ENCODE measurements at places on chromosomes 4 and X.

DNA sequence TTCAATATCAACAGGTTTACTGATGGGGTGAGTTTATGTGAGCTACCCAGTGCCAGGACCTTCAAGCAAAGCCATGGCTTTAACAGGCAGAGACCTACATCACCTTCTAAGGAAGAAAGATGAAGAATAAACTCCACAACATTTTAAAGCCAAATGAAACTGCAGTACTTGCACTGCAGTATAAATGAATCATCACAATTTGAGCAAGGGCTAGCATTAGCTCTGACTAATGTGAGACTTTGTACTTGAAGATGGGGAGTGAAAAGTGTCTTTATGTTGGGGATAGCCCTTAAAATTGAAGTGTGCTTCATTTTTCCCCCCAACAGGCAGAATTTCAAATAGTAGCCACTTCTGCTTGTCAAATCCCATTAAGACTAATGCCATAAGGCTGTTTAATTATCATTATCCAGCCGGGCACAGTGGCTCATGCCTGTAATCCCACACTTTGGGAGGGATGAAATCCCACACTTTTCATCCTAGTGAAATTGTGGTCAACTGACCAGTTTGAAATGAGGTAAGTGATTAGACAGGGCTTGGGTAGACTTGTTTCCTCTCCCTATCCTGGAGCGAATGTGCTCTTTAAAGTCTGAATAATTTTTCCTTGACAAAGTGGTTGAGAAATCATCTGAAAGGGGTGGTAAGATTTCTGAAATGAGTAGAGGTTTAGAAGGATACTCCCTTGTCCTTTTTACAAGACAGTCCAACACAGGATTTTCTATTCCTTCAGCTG is 27.2 kb upstream of the GPR34 start:
- DNase-seq = no peak

GRCh38 chr4:76544725-76545124 is 109.7 kb downstream of the SHROOM3 start:
- DNase-seq = no peak

DNA sequence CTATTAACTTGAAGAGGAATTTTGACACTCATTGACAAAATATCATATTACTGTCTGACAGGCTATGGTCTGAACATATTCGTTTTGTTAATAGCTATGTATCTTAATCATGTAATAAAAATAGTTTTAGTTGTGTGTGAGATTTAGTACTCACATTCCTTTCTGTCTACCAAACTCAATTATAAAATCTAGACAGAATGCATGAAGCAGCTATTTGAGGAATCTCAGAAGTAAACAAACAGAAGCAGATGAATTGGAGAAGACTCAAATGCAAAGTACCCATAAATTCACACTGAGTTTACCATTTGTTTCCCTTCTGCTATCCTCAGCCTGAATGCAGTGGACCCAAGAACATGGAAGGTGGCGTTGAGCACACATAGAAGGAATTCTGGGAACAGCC is 841.6 kb upstream of the AADAT start:
- no peak for DNase-seq

GRCh38 chrX:77528034-77528433 is 80.8 kb downstream of the FGF16 start:
- DNase-seq = no peak

GRCh38 chr4:94332983-94333590 is 9.5 kb downstream of the HPGDS start:
- DNase-seq = no peak

GRCh38 chrX:69234624-69235023 is 69.4 kb upstream of the PJA1 start:
- no peak for DNase-seq

GRCh38 chr4:110678517-110679227 is 55.8 kb upstream of the PITX2 start:
- no peak for DNase-seq

GRCh38 chr4:110967936-110968335 is 345.1 kb upstream of the PITX2 start:
- no peak for DNase-seq

GRCh38 chr4:148068065-148068911 is 336.4 kb downstream of the ARHGAP10 start:
- no peak for DNase-seq

- DNase-seq = no peak
These were observed 43.8 kb upstream of the HPSE start for GRCh38 chr4:83378419-83378818.

DNA sequence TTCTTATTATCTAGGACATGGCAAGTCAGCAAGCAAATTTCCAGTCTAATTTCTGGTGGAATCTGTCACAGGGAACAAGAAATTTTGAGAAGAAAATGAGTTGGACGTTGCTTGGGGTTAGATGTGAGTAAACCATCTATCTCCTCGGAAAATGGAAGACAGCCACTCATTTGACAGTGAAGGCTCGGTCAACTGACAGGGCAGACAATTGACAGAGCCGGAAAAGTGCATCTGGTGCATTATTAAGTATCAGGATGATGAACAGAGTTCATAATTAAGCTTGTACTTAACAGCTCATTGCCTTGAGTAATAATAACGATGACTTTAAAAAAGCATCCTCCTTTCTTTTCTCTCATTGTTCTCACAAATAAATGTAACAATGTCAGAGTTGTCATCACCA is 168.4 kb downstream of the MAD2L1 start:
- DNase-seq = no peak

GRCh38 chr4:1091561-1091995 is 21.8 kb downstream of the RNF212 start:
- no peak for DNase-seq

DNA sequence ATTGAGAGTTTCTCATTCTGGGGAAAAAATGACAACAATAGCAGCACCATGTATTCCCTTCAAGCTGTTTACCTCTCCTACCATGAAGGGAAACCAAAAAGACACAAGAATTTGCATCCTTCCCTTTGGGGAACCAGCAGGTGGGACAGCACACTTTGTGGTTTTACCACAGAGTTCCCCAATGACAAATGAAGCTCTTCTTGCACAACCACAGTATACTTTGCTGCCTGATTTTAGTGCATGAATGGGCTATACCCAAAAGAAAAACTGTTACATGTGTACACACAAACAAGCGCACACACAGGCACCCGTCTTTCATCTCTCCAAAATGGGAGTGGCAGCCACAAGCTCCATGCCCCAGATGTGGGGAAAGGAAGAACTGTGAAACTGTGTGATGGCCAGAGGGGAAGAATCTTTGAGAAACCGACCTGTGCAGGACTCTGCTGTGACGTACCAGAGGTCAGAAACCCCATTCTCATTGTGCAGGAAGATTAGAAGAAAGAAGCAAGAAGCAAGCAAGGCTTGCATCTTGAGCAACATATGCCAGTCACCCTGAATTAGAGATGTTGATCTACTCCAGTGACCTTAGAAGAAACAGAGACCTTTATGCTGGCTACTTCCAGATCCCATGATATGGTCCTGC is 2.7 kb upstream of the MAML3 start:
- no peak for DNase-seq

GRCh38 chr4:169682372-169683047 is 62.1 kb downstream of the CLCN3 start:
- no peak for DNase-seq

GRCh38 chrX:39875834-39876628 is 221.7 kb downstream of the BCOR start:
- DNase-seq = no peak

- DNase-seq = no peak
These were observed 71.4 kb downstream of the RGS12 start for GRCh38 chr4:3364199-3364598.

- DNase-seq = no peak
These were observed 229.0 kb upstream of the GLRA2 start for GRCh38 chrX:14300376-14300775.

GRCh38 chrX:55240788-55241340 is 20.7 kb downstream of the PAGE5 start:
- DNase-seq = no peak

DNA sequence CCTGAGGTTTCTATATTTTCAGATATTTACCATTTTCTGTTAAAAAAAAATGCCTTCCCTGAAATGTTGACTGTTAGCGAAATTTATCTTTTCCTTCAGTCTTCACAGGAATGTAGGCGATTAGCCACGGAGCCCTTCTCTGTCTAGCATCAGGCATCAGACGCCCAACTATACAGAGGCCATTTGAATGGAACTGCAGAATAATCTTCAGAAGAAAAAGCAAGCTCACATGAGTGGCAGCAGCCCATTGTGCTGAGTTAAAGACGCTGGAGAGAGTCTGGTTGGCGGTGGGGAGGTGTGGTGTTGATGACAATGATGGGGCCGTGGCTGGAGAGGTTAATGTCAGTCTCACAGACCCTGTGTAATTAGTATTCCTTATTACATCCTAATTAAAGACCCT is 196.8 kb upstream of the LEF1 start:
- no peak for DNase-seq

DNA sequence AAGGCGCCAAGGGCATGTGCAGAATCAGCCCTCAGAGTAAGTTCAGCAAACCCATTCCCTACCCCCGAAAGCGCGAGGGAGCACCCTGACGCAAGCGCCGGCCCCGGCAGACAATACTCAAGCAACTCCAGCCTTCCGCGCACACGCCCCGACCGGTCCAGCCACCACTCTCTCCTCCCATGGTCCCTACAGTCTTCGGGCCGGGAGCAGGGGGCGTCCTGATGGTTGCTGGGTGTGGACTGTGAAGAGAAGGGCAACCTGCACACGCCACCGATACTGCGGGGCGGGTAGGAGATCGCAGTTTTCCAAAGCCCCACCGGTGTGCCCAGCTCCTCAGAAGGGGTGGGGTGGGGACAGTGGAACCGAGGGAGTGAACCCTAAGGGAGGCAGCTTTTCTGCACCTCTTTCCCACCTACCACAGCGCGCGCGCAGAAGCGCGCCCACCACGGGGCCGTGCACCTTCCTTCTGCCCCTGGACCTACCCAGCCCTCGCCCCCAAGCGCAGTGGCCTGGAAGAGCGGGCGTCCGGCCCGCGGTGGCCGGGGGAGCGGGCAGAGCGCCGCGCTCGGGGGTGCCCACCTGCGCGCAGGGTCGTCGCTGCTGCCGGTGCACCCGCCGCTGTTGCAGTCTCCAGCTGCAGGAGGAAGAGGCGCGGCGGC is 650.2 kb upstream of the DIPK2B start:
- no peak for DNase-seq
